Kidney epithelial cell (primary cell): ENCODE measurements at places on chromosomes 16 and 17.
A peak's percentile ranks its signal among the peaks of the same experiment; 100 is the strongest.

GRCh38 chr17:73899839-73900238 lies 255.6 kb upstream of the SDK2 start:
- no peak for DNase-seq

- no peak for DNase-seq
Observed at GRCh38 chr17:49603720-49604119, 28.0 kb downstream of the NXPH3 start.

DNA sequence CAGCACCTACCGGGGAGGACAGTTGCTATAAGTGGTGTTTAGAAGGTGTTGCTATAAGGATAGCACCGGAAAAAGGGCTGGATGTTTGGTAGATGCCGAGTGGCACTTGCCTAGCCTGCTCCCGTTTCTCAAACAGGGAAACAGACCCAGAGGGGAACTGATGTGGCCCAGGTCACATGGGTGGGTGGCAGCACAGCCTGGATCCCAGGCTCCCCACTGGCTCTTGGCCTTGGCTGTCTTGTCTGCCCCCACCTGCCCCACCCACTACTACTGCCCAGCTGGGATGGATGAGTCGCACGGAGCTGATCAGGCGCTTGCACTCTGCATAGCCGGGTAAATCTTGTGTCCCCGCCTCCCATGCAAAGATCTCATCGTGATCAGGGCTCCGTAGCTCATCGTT lies 7.2 kb downstream of the SMTNL2 start:
- DNase-seq = no peak

DNA sequence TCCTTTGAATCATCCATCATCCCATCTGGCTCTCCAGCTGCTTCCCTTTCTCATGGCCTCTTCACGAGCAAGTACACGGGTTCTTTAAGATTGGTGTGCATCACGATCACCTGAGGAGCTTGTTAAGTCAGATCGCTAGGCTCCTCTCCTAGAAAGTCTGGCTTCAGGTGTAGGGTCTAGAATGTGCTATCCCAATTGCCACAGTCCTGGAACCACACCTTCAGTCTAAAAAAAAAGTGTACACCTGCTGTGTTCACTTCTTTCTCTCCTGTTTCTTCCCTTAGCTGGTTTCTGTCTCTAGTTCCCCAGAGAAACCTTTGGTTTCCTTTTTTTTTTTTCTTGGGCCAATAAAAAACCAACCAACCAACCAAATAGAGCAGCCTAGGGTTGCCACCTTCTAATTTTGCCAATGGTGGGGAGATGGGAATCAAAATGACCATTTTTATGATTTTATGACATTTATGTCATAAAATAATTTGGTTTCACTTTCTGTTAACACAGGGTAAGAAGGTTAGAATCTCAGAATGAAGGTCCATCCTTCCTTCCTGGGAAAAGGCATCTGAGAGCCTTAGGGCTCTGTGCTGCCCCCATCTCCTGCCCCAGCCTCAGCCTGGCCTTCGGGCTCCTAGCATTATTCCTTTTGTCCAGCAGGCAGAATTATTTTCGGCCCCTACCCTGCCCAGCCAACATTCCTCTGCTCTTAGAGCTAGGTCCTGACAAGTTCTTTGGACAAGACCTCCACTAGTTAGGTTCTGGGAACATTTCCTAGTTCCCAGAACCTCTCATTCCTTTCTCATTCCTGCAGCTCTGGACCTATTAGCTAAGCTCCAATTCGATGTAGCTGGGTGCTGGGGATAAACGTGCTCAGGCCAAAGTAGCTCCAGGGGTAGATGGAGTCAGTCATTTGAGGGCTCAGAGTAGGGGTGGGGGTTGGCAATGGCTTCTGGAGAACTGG lies 1.9 kb upstream of the GGT6 start:
- no peak for DNase-seq

DNA sequence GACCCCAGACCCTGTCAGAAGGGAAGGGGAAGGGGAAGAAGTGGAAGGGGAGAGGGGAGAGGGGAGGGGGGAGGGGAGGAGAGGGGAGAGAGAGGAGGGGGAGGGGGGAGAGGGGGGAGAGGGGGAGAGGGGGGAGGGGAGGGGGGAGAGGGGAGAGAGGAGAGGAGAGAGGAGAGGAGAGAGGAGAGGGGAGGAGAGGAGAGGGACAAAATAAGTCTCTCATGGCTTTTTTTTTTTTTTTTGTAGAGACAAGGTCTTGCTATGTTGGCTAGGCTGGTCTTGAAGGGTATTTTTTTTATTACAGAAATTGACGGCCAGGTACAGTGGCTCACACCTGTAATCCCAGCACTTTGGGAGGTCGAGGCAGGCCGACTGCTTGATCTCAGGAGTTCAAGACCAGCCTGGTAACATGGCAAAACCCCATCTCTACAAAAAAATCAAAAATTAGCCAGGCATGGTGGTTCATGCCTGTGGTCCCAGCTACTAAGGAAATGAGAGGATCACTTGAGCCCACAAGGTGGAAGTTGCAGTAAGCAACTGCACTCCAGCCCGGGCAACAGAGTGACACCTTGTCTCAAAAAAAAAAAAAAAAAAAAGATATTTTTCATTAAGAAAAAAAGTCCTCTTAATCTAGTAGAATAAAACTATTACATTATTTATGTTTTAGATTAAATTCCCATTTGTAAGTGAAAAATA lies 19.2 kb downstream of the AMFR start:
- DNase-seq = no peak

GRCh38 chr17:7573324-7574080 lies 5.9 kb upstream of the CD68 start:
- peak; percentile 57 for DNase-seq

GRCh38 chr17:49932138-49932723 lies 36.8 kb upstream of the DLX4 start:
- DNase-seq = no peak

DNA sequence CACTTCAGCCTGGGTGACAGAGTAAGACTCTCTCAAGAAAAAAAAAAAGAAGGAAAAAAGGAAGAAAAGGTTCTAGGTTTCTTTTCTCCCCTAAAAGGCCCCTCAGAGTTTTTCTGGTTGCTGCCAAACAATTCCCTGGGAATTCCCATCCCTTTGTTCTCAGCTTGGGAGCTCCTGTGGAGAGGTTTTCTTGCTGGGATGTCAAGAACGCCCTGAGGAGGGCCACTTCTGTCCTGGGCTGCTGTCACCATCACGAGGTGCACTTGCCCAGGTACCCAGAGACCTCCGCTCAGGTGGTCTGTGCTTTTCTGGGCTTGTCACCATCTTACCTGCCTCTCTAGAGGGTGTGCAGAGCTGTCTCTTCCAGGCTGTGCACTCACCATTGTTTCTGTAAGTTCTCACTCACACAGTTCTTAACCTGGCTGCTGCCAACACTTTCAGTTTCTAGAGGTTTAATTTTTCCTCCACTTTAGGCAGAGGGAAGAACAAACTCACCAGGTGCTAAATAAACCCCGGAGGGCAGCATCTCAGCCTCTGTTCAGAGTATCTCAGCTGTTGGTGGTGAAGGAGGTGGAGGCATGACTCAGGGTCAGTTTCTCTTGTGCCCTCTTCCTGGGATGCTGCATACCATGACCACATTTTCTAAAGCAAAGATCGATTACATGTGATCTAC lies 2.4 kb upstream of the COX6A2 start:
- no peak for DNase-seq

- DNase-seq = no peak
Observed at GRCh38 chr17:7384489-7385081, 3.7 kb downstream of the TNK1 start.
